Glutamatergic neuron (in vitro differentiated cells): ENCODE measurements at places on chromosomes 4 and X. TPM values are rescaled to one million over a fixed set of nuclear protein-coding genes. Genes with fewer than 3 reads are reported as not detected.

GRCh38 chr4:76955182-76955581 is 5.6 kb downstream of the SEPTIN11 start:
- DNase-seq = no peak

- DNase-seq = no peak
Observed at GRCh38 chr4:130484826-130485225, 1388.9 kb downstream of the C4orf33 start.

DNA sequence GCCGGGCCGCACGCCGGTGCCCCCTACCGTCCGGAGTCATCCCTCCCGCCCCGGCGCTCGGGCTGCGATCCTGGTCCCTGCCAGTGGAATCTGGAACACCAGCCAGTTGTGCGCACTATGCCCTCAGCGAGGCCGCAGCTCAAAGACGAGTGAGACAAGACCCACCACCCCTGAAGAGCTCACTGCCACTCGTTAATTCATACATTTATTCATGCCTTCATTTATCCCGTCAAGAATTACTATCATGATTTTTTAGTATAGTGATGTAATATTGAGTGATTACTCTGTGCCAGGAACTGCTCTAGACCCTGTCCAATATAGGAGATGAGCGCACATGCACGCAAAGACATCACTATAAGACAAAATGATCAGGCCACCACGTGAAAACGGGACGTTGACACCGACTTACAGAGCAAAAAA is 247 bp upstream of the PPA2 start:
- peak; percentile 91 for DNase-seq

DNA sequence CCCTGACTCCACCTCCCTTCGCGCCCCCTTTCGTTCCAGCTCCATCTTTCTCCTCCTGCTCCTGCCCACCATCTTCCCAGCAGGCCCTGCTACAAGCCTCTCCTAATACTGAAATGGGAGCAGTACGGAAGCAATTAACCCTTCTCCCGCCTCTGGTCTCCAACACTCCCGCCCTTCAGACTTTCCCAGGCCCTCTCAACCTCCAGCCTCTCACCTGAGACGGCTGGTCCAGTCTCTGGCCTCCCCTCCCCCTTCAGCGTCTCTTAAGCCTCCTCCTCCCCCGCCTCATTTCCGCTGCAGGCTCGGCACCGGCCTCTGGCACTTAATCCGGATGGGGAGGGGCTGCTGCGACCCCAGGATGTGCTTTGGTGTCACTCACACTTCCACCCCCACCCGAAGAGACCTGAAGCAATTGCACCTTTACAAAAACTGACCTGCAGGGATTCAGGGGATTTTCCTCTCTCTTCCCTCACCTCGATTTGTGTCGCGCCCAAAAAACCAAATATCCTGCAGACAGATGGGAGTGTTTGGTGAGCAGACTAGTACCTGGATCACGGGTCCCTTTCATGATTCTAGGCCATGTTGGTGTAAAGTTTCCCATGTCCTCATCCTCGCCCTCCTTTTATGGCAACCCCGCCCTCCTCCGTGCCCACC is 657 bp downstream of the TCEAL8 start:
- DNase-seq = peak; percentile 59

DNA sequence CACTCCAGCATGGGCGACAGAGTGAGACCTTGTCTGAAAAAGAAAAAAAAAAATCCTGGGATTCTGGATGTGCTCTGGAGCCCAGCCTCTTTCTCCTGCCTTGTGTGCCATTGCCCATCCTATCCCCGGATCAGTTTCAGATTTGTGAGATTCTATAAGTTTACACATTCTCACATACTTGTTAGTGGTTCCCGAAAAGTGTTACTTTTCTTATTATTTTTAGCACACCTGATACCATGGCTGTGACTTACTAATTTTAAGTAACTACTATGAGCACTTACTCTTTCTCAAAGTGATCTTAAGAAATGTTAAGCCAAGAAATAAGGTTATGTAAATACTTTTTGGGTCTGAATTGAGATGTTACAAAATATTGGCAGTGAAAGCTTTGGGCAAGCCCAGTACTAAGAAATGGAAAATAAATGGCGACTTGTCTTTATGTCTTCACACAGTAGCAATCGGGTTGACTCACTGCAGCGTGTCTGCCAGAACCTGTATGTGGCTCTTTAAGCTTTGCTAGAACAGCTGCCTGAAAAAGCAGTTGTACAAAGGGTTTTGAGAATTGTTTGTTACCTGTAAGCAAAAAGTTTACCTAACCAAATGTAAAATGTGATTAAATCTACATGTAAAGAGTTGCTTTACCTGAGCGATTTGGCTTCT is 118.7 kb downstream of the KLHL8 start:
- no peak for DNase-seq

- DNase-seq = no peak
Observed at GRCh38 chrX:139949703-139950102, 15.6 kb downstream of the CXorf66 start.

DNA sequence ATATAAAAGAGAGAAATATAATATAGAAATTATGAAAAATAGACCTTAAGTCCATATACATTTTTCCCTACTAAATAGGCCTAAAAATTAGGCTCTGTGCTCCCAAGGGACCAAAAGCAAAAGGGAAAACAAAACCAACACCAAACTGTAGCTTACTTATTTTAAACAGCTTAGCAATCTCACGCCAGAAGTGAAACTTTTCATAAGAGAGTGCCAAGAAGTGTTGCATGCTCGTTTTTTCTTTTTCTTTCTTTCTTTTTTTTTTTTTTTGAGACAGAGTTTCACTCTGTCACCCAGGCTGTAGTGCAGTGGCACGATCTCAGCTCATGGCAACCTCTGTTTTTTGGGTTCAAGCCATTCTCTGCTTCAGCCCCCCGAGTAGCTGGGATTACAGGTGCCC is 250.4 kb downstream of the TMA16 start:
- DNase-seq = no peak

- DNase-seq = no peak
Observed at GRCh38 chrX:43618366-43619205, 37.5 kb upstream of the MAOA start.

- DNase-seq = no peak
Observed at GRCh38 chrX:44596277-44596676, 53.6 kb upstream of the FUNDC1 start.

DNA sequence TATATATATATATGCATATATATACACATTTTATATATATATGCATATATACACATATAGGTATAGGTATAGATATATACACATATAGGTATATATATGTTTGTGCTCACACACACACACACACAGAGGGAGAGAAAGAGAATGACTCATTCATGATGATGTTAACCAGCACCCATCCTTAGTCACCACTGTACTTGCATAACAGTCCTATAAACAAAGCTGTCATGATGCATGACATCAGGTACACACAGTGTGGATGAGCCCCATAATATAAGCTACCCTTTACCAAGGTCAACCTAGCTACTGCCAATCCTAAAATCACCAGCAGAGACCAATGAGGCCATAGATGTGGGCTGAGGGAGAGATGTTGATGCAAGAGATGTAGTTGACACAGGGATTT is 1408.0 kb downstream of the RAPGEF2 start:
- no peak for DNase-seq

- no peak for DNase-seq
Observed at GRCh38 chr4:109419679-109420078, 13.9 kb upstream of the SEC24B start.

- DNase-seq = no peak
Observed at GRCh38 chrX:28625223-28625622, 38.0 kb downstream of the IL1RAPL1 start.

- no peak for DNase-seq
Observed at GRCh38 chr4:5995901-5996623, 22.2 kb downstream of the C4orf50 start.

GRCh38 chr4:7938609-7939376 is 868 bp downstream of the AFAP1 start:
- no peak for DNase-seq

DNA sequence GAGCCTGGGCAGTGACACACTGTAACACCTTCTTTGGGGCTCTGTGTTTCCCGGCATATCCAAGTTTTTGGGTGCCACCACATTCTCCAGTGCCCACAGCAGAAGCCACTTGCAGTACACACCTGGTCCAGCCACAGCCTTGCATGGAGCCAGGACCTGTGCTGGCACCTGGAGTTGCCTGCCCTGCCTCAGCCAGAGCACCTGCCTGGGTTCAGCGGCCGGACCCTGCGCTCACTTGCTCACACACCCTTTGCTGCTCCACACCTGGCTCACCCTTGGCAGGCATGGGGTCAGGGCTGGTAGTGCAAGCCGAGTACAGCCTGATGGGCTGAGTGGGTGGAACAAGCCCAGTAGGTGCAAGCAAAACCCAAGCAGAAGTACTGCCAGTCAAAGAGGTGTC is 1511.1 kb downstream of the TECRL start:
- no peak for DNase-seq

DNA sequence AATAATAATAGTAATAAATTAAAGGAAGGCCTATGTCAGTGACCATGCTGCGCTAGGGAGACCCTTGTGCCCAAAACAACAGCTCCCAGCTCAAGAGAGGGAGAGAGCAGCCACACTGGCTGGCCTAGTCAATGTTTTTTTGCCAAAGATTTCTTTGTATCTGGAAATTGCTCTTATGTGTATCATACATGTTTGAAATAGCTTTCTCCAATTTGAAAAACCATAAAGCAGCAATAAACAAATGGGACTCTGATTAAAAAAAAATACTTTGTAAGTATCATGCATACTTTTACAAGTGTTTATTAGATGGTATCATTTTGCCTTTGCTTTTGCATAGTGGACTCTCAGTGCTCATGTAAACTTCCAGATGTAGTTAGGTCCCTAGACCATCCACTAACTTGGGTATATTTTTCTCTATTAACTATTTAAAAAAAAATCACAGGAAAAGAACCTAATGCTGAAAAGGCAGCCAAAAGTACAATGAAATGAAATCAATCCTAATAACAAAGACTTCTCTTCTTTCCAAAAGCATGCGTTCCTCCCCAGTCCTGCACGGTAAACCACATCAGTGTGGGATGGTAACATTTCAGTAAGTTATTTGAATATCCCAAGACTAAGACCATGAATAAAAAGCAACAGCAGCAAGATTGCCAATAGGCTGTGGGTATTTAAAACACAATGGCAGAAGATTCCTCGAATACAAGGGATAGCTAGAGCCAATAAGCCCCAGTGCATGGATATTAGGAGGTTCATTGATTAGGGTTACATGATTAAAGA is 117.6 kb downstream of the PALLD start:
- DNase-seq = no peak

Gene AKAP4
- not detected for total RNA-seq

Gene LRAT
- total RNA-seq = 0.20 TPM

Gene SPACA5
- not detected for total RNA-seq

Gene MSX1
- total RNA-seq = 0.22 TPM

Gene TLR7
- not detected for total RNA-seq

Gene CLDN22
- total RNA-seq = not detected

Gene RTL9
- total RNA-seq = 1.8 TPM

Gene KLB
- total RNA-seq = not detected

Gene SFRP2
- 0.54 TPM for total RNA-seq

Gene FREM3
- total RNA-seq = not detected

Gene TLR3
- total RNA-seq = not detected

Gene ADAMTS3
- 0.10 TPM for total RNA-seq
